ENCODE measurements at places on chromosomes 1 and 21.

GRCh38 chr21:45324489-45325205, 37.0 kb upstream of the POFUT2 start:
- DNase-seq: no peak

DNA sequence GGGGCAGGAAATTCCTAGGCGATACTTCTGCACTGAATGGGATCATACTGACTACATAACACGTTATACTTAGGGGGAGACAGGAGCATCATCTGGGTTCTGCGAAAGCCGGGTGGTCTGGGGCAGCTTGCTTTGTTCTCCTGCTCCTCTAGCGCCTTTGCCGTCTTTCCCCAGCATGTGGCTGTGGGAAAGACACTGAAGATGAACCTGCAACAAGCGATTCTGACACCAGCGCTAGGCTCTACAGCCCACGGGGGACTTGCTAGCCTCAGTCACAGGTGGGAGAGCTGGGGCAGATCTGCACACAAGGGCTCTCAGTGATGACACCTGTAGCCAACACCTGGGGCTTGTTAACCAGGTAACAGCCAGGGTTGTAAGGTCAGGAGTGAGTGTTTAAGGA, 51.8 kb downstream of the CD46 start:
- no peak for DNase-seq

DNA sequence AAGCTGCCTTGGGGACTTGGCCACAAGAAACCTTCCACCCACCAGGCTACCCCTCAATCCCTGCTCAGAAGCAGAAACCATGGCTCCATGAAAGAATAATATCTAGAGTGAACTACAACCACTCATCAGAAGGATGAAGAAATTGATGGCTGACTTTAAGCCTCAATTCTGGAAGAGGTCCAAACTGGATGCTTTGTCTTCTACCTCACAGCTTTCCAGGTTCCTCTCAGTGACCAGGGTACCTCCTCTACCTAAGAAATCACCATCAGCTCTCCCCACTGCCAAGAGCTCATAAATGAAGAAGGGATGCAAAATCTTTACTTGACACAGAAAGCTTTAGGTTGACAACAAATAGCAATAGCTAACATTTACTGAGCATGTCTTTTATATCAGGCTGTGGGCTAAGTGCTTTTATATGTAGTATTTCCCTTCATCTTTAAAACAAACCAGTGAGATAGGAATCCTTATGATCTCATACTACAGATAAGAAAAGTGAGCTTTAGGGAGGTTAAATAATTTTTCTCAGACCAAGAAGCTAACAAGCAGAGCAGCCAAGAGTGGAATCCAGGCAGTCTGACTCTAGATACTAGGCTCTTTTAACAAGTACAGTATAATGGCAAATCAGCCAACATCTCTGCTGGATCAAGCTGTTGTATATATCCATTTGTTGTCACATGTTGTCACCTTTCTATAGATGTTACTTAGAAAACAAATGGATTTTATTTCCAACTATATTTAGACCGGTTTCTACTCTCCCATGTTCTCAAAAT, 243.0 kb upstream of the SGIP1 start:
- DNase-seq: no peak

DNA sequence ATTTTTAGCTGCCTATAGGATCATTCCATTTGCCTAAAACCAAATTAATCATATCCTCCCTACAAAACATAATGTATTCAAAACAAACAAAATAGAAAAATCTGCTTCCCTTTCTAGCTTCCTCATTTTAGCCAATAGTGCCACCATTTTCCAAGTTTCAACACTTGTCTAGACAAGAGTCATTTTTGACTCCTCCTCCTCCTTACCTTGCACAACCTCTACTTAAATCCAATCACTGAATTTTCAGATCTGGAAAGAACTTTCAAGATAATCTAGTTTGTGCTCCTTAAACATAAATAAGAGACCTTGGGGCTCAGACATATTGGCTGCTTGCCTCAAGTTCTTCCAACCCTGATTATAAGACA, 7.4 kb downstream of the STX6 start:
- DNase-seq: no peak

GRCh38 chr1:199918196-199918769, 109.2 kb upstream of the NR5A2 start:
- DNase-seq: no peak

DNA sequence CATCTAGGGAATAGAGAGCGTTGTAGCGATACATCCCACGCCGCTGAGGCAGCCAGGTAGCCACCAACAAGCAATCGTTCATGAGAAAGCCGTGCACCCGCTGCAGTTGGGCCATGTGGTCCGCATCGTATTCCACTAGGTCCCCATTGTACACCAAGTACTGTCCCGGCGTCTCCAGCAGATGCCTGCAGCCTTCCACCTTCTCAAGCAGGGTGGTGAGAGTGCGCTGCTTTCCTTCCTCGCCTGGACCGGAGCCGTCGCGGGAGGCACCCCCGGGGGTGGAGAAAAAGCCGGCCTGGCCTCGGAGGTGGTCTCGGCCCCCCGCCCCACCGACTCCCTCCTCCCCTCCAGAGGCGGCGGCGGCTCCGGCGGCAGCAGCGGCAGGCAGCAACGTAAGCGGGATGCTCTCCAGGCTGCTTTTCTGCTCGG, 595 bp downstream of the EXOC8 start:
- no peak for DNase-seq

DNA sequence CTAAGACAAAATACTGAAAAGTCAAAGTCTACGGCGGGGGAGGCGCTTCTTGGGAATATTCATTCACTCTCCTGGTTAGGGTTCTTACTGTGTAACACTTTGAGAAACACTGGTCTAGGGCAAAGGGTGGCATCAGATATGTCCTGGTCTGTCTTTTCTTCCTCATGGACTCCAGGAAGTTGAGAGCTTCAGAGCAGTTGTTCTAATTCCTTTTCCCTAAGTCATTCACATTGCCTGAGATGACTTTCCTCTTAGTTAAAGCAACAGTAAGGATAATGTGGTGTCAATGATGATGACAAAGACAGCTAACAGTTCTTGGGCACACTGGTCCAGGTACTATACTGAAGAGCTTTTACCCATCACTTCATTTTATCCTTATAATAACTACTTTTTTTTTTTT, 27.0 kb downstream of the FGGY start:
- no peak for DNase-seq

DNA sequence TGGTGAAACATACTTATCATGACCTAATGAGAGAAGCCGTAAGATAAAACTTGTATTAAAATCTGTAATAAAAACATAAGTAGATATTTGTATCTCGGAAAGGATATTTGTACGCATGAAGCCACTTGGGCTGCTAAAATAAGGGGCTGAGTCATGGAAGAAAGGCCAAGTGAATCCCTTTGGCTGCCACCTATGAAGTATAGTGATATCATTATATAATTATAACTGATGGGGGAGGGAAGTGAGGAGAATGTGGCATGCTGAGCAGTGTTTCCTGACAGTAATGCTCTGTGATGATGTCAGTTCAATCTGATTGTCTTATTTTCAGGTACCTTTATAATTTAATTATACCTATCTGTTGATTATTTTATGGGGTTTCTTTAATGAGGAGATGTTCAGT, 13.6 kb downstream of the RWDD3 start:
- no peak for DNase-seq

GRCh38 chr1:204984499-204984898, 58.5 kb upstream of the CNTN2 start:
- DNase-seq: no peak

- no peak for DNase-seq
Observed at GRCh38 chr1:231800108-231800507, 173.5 kb downstream of the DISC1 start.

DNA sequence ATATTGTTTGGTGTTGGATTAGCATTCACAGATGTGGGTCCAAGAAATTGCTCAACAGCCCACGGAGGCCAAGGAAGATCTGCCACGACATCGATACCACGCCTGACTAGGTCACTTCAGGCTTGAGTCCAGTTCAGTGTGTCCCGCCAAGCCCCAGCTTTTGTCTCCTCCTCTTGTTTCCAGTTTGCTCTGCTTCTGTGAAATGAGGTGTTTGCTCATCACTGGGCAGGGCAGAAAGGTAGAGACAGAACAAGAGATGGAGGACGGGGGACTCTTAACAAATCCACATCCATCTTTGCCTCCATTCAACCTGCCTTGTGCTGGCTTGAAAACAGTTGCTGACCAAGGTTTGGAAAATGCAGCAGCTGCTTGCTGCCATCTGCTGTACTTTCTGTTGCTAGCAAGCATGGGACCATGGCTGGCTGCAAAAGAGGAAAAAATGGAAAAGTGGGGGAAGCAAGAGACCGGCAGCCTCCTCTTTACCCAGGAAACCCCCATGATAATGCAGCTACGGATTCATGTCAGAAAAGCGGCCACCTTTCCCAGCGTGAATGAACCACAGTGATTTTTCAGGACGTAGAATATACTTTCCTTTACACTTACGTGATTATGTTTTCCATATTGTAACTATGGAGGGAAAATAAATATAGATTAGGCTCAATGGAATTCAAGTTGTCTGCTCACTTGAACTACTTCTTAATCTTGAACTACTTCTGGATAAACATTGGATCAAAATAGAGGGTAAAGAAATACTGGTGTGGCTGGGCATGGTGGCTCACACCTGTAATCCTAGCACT, 80.2 kb upstream of the GREM2 start:
- DNase-seq: no peak

GRCh38 chr21:34635307-34635706, 20.4 kb upstream of the RCAN1 start:
- no peak for DNase-seq

- no peak for DNase-seq
Observed at GRCh38 chr1:77156214-77156613, 63.0 kb downstream of the PIGK start.

DNA sequence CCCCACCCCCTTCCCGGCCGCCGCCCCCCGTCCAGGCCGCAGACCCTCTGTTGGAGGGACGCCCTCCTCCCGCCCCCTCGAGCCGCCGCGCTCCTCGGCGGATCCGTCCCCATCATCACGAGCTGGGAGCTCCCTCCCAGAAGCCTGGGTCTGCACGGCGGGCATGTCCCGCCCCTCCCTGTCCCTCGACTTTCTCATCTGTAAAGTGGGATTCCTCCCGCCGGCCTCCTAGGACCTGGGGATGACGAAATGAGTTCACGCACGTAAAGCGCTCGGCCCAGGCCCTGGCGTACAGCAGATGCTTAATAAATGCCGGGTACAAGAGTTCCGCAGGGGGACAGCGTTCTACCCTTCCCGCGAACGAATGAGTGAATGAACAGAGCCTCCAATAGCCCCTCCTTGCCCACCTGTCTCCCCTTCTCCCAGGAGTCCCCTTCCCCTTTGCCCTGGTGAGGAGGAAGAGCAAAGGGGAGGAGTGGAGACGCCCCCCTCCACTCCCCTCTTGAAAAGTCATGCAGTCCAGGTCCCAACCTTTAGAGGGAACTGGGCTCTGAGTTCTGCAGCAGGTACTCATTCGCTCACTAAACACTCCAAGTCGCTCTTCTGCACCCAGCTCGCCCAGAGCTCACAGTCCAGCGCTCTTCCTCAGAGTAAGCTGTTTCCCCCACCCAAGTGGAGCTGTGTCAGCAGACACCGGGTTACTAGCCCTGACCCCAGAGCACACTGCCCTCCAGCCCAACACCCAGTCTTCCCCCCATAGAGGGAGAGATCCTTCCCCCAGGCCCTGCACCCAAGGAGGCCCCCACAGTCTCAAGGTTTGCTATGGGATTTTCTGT, 16.8 kb downstream of the RAP1GAP start:
- no peak for DNase-seq

DNA sequence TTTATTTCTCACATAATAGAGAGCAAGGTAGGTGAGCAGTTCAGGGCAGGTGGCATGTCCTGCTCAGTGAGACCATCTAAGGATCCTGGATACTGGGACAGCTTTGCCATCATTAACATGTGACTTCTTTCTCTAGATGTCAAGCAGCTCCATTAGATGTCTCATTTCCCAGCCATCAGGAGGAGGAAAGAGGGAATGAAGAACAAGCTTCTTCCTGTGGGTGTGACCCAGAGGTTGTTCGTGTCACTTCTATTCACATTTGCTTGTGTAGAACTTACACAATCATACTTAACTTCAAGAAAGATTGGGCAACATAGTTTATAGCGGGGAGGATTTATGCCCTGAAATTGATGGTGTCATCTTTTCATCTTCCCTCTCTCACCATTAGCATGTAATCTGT, 169.2 kb upstream of the B3GALT2 start:
- DNase-seq: no peak

- DNase-seq: no peak
Observed at GRCh38 chr1:43648876-43649477, 972 bp upstream of the KDM4A start.
